NCI-H226 (cell line): ENCODE measurements at places on chromosomes 2 and 18.

GRCh38 chr2:196747400-196747799 is 52.1 kb downstream of the GTF3C3 start:
- DNase-seq = no peak

GRCh38 chr18:70216788-70217187 is 11.3 kb upstream of the RTTN start:
- DNase-seq = no peak

- DNase-seq = no peak
These were observed 13.5 kb upstream of the NTSR2 start for GRCh38 chr2:11683476-11683875.

DNA sequence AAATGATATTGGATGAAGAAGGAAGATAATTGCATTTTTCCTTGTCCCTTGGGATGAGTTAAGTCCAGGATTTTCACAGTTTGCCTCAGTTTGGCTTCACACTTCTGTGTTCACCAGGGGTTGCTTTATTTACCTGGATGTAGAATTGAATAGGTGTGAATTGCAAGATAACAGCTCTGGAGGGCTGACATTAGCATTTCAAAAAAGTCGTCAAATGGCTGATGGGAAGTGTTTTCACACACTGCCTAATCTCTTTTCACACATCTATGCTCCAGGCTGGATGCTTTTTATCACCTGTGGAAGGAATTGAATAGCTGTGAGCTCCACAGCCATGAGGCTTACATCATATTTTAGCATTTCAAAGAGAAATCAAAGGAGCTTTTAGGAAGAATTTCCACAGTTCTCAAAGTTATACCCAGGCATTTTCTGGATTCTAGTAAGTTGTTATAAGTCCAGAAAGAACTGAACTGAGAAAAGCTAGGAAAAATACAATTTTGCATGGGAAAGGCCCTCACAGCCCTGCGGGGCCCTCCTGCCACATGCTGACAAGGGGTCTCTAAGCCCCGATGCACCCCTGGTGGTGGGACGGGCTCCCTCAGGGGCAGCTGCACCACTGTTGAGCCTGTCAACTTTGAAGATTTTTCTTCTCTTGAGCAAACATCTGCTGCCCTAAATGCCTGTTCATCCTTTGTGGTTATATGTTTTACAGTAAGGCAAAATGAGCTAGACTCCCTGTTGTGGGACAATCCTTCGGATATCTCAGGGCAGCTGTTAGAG is 43.9 kb downstream of the TEX51 start:
- DNase-seq = no peak

- DNase-seq = no peak
These were observed 77.5 kb downstream of the EIF2AK3 start for GRCh38 chr2:88549616-88550292.

GRCh38 chr2:121172456-121172855 is 112.5 kb downstream of the TFCP2L1 start:
- DNase-seq = no peak

GRCh38 chr2:180169474-180169873 is 162.4 kb upstream of the CWC22 start:
- no peak for DNase-seq

- no peak for DNase-seq
These were observed 3.5 kb downstream of the SS18 start for GRCh38 chr18:26086959-26087358.

GRCh38 chr2:9756692-9757250 is 86.5 kb upstream of the TAF1B start:
- no peak for DNase-seq

GRCh38 chr2:20521682-20522189 is 74.9 kb downstream of the RHOB start:
- DNase-seq = no peak

GRCh38 chr2:167406558-167406957 is 518.3 kb downstream of the XIRP2 start:
- DNase-seq = peak; percentile 88

GRCh38 chr2:963876-964275 is 13.2 kb downstream of the SNTG2 start:
- DNase-seq = no peak

DNA sequence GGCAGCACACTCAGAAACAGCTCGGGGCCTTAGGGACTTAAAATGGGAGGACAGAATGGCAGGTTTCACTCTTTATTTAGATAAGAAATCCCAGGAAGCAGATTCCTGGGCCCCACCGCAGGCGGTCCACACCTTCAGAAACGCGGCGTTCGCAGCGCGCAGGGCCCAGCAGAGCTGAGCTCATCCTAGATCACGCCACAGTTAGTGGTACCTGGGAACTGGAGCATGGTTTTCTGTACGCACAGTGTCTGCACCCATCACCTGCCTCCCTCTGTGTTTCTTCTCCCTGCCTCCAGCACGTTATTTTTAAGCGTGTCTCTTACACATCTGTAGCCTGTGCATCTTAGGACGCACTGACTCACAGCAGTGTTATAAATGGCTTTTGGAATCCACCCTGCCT is 242.1 kb downstream of the ALPK2 start:
- no peak for DNase-seq

DNA sequence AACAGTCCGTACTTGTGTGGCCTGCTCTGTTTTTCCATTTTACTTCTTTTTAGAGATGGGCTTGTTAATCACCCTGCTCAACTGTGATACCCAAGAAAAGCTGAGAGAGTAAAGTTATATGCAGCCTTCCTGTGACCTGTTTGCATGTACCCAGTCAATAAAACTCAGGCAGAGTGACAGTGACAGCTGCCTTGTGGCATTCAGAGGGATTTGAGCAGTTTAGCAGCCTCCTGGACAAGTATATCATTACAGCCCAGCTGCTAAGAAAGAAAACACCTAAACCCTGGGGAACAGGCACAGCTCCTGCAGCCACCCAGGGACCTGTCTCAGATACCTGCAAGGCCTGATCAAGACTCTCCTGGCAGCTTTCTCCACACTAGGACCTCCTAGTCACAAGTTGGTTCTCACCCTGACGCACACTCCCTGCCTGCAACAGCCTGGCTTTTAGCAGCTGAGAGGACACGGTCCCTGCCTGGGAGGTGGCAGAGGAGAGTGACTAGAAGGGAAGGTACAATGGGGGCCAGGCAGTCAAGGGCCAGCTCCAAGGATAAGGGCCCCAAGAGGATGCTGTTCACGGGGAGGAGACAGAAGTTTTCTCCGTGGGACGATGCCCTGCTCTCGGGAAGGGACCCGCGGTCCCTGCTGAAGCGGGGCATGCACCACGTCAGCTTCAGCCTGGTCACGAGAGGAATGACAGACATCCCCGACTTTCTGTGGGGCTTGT is at the start of gene LRRC30:
Gene LRRC30 (plus strand): TSS at position 464 of the 724 bp plus-strand sequence. CDS start 50 bp downstream, at position 514.
- DNase-seq = no peak

DNA sequence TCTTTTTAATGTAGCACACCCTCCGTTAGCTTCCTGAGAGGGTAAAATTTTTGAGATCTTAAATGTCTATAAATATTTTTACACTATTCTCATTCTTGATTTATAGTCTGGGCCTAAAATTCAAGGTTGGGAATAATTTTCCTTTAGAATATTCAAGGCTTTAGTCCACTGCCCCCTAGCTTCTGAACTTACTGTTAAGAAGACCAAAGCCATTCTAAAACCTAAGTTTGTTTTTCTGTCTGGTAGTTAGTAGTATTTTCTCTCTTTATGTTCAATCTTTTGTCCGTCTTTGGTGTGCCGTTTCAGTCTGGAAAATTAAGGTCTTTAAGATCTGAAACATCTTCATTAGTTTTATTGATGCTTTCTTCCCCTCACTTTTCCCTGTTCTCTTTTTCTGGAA is 14.5 kb downstream of the OSBPL6 start:
- no peak for DNase-seq

GRCh38 chr18:76948345-76948744 is 126.0 kb downstream of the ZNF236 start:
- DNase-seq = no peak

- DNase-seq = no peak
These were observed 84.8 kb downstream of the AQP4 start for GRCh38 chr18:26780520-26781325.

- no peak for DNase-seq
These were observed 10.0 kb downstream of the SLC4A5 start for GRCh38 chr2:74333175-74333574.

- DNase-seq = peak; percentile 77
These were observed 13.1 kb downstream of the GRP start for GRCh38 chr18:59233017-59233410.

- DNase-seq = peak; percentile 9
These were observed 82.5 kb downstream of the SPRED2 start for GRCh38 chr2:65349863-65350262.

DNA sequence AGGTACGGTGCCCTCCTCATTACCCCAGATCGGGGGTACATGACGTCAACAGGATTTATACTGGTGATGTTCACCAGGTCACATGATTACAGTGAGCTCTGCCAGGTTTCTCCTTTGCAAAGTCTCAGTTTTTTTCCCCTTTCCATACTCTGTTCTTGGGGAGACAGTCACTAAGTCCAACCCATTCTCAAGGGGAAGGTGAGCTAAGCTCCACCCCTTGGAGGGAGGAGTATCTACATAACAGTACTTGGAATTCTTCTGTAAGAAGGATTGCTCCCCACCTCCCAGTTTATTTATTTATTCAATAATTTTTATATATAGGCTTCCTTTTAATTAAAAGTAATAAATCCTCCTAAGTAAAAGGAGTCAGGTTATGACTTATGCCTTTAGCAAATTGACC is 34.1 kb upstream of the SOS1 start:
- DNase-seq = no peak

GRCh38 chr2:50225021-50225928 is 806.7 kb downstream of the NRXN1 start:
- no peak for DNase-seq

GRCh38 chr18:13289481-13290205 is 71.1 kb downstream of the LDLRAD4 start:
- DNase-seq = no peak

DNA sequence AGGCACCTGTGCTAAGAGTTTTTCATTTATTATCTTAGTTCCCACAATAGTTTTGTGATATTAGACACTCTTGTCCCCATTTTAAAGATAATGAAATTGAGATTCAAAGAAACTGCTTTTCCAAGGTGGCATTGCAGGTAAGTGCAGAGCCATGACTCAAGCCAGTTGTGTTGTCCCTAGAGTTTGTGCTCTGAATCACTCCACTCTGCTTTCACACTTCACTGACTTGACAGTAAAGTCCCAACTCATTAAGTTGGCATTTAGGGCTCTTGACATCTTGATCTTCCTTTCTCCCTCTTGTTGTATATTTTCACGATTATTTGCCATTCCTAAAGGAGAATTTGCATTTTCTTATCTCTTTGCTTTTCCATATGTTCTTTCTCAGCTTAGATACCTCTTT is 114.3 kb downstream of the DIS3L2 start:
- DNase-seq = no peak

GRCh38 chr2:107376909-107377308 is 449.8 kb upstream of the RGPD4 start:
- DNase-seq = no peak

DNA sequence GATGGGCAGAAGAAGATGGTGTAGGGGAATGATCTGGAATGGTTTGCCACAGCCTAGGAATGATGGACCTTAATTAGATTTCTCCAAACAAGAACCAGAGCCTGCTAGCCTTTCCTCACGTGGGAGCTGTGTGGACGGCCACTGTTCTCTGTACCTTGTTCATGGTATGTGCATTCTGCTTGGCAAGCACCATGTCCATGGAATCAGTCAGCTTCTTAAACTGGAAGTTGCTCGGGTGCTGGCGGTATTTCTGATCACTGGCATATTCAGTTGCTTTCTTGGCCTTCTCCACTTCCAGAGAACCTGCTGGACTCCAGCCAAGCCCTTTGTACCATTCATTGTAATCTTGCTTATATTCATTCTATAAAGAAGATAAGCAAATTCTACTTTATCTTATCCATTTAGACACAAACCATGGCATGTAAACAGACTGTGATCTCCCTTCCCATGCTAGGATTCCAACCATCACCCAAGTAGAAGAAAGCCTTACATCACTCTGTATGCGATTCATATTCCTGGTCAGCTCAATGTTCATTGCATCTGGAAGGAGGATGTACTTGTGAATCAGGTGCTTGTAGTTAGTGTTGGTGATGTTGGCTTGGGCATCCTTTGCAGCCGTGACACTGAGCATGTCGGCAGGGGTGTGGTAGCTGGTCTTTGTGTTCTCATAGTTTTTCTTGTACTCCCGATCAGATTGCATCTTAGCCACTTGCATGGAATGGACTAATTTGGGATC is 78.4 kb downstream of the NEB start:
- peak; percentile 17 for DNase-seq

GRCh38 chr2:72023678-72024390 is 123.8 kb downstream of the CYP26B1 start:
- no peak for DNase-seq

DNA sequence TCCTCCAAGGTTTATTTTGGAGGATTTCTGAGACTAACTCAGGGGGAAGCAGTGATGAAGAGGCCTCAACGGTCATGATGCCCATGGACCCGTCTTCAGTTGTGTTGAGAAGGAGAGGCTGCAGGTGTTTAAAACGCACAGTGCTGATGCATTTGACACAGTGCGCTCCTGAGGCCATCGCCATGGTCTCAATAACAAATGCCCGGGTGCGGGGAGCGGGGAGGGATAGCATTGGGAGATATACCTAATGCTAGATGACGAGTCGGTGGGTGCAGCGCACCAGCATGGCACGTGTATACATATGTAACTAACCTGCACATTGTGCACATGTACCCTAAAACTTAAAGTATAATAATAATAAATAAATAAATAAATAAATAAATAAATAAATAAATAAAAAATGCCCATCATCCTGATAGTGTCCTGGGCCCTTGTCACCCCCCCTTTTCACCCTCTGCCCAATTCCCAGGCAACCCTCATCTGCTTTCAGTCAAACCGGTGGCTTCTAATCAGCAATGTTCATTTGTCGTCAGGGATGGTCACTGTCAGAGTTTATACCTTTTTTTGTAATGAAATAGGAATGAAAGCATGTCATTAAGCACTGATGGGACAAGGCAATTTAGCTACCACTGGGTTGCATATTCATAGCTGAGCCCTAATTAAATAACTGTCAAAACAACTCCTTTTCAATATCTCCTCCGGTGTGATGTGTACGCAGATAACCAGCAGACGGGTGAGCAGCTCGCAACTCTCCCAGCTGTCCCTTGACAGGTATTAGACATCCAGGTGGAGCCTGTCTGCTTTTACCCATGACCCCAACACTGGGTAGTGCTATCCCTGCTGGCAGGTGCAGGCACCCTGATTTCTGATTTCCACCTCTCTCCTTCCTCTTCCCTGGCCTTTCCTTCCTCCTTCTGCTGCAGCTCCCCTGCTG is 95.9 kb downstream of the KCNF1 start:
- DNase-seq = no peak

- DNase-seq = peak; percentile 44
These were observed at the start of gene CCBE1 for GRCh38 chr18:59697236-59697932. TSS of gene CCBE1 (minus strand) at chr18:59697423.

GRCh38 chr18:37420315-37420880 is 145.2 kb downstream of the CELF4 start:
- peak; percentile 47 for DNase-seq

- DNase-seq = peak; percentile 93
These were observed 9.1 kb upstream of the AP1S3 start for GRCh38 chr2:223846515-223846914.

DNA sequence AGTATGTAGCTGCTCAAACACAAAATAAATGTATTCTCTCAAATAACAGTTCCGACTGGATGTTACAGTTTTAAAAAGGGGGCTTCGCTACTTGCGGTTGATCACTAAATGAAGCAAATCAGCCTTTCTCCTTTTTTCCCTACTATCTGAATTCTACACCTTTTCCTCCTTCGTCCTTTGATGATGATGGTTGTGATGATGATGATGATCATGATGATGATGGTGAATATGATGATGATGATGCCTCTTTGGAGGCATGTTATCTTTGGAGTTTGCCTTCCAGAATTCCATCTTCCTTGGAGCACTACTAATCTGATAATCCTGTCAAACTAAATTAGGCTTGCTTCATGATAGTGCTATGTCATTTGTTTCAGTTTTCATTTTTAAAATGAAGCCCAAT is 1073.3 kb downstream of the SOCS6 start:
- no peak for DNase-seq
